Right ventricle myocardium superior (tissue), 1 donor: ENCODE measurements at places on chromosomes 13 and 19.

DNA sequence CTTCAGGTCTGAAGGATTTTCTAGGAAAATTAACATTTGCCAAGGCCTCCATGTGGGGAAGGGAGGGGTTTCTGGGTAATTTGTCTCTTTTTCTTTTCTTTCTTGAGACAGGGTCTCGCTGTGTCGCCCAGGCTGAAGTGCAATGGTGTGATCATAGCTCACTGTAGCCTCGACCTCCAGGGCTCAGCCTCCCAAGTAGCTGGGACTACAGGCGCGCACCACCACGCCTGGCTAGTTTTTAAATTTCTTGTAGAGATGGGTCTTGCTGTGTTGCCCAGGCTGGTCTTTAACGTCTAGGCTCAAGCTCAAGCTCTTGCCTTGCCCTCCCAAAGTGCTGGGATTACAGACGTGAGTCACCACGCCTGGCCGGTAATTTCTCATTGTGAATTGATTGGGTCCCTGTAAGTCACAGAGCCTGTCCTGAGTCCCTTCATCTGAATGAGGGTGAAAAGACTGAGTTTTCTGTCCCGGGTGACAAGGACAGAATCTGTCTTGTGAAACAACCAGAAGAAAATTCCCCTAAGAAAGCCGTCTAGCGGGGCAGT, 10.0 kb upstream of the SPC24 start:
- DNase-seq, result no peak

DNA sequence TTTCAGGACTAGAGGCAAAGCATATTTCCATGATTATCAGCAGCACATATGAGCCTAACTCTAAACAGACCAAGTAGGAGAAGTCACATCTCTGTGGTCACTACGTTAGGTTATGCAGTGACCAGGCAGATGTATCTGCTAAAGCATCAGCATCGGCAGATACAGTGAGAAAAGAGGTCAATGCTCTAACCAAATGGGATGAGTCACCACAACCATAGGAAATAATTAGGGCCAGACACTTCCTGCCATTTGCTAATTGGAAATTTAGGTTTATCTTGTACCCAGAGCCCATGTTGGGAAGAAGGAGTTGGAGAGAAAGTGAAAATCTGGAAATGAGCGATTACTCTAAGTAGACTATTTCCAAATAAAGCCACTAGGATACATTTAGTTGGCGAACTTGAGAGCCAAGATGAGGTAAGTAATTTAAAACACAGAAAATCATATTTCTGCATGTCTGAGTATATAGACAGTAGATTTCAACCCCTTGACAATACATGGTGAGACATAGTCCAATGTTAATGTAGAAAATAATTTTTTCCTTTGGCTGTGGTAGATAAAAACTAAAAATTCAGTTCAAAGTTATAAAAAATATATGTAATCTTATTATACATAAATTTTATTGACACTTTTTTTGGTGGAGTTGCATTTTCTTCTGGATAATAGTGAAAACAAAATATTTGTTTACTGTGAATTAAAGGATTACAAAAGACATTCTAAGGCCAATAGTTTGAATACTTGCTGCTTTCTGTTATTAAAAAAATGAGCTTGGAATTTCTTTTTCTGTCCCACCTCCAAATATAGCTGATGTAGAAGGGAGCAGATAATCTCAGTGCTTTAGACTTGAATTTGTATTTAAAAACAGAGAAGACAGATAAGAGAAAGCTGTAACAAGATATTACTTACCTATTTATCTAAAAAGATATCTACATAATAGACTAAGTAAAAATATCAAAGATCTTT, 104.4 kb upstream of the CSNK1A1L start:
- no peak for DNase-seq

- DNase-seq, result no peak
Measured at GRCh38 chr13:96068729-96069128, 15.5 kb upstream of the UGGT2 start.

DNA sequence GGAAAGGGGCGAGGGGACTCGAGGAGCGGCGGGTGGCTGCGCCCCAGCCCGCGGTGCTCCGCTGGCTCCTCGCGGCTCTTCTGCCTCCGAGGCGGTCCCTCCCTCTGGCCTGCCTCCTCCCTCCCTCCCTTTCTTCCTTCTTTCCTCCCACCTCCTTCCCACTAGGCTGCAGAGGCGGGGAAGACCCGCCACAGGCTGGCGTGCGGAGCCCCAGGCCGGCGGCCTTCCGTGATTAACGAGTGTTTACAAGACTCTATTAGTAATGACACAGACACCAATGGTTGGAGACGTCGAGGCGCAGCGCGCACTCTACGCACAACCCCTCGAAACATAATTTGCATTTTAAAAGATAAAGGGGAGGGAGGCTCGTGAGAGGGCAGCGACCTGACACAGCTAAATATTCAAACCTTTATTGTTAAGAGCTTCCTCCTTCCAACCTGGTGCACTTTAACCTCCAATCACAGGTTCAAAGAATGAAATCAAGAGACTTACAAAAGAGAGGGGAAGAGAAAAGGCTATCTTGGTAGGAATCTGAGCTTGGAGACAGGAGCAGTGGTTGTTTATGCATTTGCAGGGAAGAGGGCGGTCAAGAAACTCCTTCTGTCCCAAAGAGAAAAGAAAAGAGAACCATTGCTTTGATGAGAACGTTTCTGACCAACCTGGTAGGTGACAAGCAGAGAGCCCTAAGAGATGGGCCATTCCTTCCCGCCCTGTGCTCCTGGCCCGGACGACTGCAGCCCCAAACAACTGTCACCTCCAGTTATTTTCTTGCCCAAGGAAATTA, at the start of gene CDX2:
CDX2 (minus strand) TSS at position 234 of the 784 bp plus-strand sequence. CDS start 309 bp downstream, outside the sequence.
- no peak for DNase-seq

DNA sequence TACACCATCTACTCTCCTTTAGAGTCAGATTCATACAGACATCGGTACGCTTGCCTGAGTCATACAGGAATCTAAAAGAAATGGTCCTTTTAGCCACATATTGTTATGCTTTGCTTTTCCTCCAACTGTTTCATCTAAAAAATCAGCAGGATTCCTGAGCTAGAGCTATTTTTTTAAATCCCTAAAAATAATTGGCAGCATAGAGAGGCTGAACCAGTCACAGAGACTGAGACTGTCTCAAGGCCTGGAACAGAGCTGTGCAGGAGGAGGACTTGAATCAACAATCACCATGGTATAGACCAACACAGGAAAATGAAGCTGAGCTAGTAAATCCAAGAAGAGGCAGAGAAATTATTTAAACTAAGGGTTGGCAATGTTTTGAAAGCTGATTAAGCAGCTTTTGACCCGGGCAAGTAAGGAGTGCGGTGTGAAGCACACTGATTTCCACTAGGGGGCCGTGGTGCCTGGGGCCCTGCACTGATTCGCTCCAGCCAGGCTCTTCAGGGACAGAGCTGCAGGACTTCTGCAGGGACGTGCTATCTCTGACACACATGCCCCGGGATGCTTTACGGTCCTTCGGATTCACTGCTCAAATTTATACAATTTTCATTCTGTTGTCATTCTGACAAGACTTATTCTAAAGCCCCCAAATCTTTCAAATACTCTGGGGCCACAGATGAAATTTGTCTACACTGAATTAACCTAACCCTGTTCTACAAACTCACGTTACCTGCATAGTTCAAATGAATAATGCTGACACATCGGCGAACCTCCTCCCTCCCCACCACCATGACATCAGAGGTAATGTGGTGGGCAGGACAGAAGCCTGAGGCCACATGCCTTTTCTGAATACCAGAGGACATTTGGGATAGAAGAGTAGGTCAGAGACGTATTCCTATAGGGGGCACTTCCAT, 87.6 kb upstream of the SLC15A1 start:
- DNase-seq, result peak; percentile 72

DNA sequence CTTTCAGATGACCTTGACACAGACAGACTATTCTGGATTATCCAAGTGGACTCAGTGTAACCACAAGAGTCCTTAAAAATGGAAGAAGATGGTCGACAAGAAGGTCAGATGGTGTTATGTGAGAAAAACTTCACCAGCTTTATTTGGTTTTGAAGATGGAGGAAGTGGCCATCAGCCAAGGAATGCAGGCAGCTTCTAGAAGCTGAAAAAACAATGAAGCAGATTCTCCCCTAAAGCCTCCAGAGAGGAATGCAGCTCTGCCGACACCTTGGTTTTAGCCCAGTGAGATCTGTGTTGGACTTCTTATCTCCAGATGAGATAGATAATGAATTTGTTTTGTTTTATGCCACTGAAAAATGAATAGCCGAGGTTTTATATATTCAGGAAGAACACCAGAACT, 501.5 kb downstream of the DCT start:
- no peak for DNase-seq

DNA sequence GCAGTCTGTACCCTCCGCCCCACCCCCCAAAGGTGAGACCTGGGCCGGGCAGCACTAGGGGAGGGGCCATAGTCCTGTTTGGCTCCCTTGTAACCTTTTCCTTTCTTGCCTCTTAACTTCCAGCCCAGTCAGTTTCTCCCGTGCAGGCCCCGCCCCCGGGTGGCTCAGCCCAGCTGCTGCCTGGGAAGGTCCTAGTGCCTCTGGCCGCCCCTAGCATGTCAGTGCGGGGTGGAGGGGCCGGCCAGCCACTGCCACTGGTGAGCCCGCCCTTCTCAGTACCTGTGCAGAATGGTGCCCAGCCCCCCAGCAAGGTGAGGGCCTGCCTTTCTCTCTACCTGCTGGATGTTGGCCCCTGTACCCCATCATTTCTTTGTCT, 10.5 kb upstream of the PRR19 start:
- DNase-seq, result no peak

- DNase-seq, result peak; percentile 35
Measured at GRCh38 chr13:113991191-113991669, 17.4 kb upstream of the C13orf46 start.

DNA sequence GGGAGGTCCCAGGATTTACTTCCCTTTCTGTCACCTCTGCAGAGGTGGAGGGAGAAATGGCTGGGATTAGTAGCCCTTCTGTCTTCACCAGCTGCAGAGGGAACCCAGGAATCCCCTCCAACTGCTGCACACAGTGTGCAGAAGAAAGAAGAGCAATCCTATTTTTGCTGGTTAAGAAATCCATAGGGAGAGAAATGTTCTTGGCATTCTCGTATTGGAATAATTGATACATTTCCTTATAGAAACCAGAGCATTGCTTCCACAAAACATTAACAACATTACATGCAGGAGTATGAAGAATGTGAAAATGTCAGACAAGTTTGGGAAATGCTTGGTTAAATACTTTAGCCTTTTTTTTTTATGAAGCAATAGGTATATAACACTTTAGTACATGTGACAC, 48.3 kb upstream of the KLF12 start:
- no peak for DNase-seq

- DNase-seq, result peak; percentile 86
Measured at GRCh38 chr19:45607071-45608029, 5.3 kb upstream of the GPR4 start.

- no peak for DNase-seq
Measured at GRCh38 chr13:75123428-75123827, 358.5 kb downstream of the TBC1D4 start.
